Naive thymus-derived CD4-positive, alpha-beta T cell (primary cell): ENCODE measurements at places on chromosomes 2 and 18. TPM values are rescaled to one million over a fixed set of nuclear protein-coding genes. Genes with fewer than 3 reads are reported as not detected.
A peak's percentile ranks its signal among the peaks of the same experiment; 100 is the strongest.

IL36B gene
- not detected in 2 replicates for total RNA-seq

DOK6 gene
- total RNA-seq, result not detected

REL gene
- total RNA-seq, result 18.9 TPM

DNA sequence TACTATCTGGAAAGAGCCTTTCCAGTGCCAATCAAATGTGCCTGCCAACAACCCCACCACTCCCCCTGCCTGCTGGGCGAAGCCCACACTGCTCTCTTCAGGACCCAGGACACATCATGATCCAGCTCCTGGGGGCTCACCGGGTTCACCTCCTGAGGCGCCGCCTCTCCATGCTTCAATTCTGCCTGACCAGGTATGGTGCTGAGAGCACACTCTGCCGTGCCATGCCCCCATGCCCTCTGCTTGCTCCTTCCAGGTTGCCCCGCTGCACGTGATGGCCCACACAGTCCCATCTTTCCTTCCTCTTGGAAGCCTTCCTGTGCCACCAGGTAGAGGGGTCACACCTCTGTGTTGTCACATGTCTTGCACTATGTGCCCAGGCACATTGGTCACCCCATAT, 47.5 kb downstream of the ASB18 start:
- no peak for DNase-seq

GRCh38 chr18:27839141-27839540, 337.8 kb downstream of the CDH2 start:
- DNase-seq, result no peak

GRCh38 chr2:143471550-143471949, 342.3 kb downstream of the ARHGAP15 start:
- no peak for DNase-seq

GRCh38 chr2:176412136-176412535, 142.9 kb downstream of the MTX2 start:
- DNase-seq, result no peak

DNA sequence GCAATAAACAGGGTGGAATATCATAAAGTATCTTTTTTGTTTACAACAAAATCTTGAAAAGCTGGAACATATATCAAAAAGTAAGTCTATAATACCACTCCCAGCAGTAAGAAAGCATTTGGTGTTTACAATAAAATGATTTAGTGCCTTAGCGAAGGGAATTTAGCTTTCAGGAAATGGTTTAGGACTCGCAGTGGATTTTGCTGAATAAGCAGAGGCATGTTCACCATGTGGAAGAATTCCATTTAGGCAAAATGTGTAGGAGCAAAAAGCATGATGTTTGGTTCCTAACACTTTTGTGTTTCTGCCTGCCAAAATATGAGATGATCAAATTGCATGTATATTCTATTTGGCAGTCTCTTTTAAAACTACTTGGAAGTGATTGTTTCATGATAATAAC, 163.6 kb downstream of the AGPS start:
- no peak for DNase-seq

- no peak for DNase-seq
Measured at GRCh38 chr2:105188343-105188742, 53.2 kb upstream of the GPR45 start.

GRCh38 chr2:142533177-142533576, 344.3 kb upstream of the KYNU start:
- DNase-seq, result no peak

- DNase-seq, result no peak
Measured at GRCh38 chr2:126220331-126220730, 435.6 kb upstream of the GYPC start.

DNA sequence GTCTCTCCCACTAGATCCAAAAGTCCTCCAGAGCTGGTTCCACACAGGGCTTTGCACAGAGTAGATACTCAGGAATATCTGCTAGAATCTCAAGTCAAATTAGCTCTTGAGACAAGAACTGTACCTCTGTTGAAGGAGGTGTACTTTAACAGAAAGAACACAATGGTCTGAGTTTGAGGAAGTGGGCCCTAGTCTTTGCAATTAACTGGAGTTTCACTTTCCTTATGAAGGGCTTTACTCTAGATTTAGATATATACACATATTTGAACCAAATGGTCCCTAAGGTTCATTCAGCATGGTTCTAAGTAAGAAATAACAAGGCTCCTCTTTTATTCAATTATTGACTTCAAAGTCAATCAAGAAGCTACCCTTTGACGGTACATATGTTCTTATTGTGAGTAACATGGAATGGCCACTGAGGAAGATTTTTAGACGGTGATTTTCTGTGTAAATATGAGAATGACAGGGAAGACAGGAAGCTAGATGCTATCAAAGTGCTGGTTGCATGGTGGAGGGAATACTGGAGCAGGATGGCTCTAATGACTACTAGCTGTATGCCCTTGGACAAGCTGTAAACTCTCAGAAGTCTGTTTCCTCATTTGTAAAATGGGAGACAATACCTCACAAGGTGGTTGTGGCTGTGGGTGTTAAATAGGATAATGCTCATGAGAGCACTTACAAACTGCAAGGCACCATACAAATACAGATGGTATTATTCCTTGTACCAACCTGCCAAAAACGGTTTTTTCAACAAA, 73.5 kb upstream of the SERTAD2 start:
- DNase-seq, result peak; percentile 23

GRCh38 chr2:129180124-129180716, 799.2 kb upstream of the RAB6C start:
- no peak for DNase-seq

- DNase-seq, result peak; percentile 88
Measured at GRCh38 chr2:118013724-118014491, at the start of gene CCDC93. Gene CCDC93 (minus strand): TSS chr2:118014070. CDS start chr2:118013995, 75 bp downstream.

GRCh38 chr2:112866128-112866835, 29.7 kb upstream of the IL1B start:
- no peak for DNase-seq

- no peak for DNase-seq
Measured at GRCh38 chr2:241730671-241731293, 3.6 kb upstream of the D2HGDH start.
